ENCODE measurements at places on chromosomes 4 and X.
A peak's percentile ranks its signal among the peaks of the same experiment; 100 is the strongest.

DNA sequence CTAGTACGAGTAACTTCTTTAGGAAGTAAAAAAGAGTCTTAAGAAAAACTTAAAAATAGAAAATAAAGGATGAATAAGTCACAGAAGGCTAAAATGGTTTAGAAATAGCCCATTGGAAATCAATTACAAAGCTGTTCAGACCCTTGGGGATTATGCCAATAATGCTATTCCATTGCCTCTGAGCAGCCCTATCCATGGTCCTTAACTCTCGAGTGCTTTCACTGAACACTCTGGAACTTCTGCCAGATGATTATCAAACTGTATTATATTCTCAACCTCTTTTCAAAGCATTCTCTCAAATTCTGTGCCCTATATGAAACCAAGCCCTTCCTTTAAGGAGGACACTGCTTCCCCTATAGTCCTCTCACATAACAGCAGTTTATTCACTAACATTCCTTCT, 17.0 kb downstream of the SLC9B1 start:
- no peak for DNase-seq

DNA sequence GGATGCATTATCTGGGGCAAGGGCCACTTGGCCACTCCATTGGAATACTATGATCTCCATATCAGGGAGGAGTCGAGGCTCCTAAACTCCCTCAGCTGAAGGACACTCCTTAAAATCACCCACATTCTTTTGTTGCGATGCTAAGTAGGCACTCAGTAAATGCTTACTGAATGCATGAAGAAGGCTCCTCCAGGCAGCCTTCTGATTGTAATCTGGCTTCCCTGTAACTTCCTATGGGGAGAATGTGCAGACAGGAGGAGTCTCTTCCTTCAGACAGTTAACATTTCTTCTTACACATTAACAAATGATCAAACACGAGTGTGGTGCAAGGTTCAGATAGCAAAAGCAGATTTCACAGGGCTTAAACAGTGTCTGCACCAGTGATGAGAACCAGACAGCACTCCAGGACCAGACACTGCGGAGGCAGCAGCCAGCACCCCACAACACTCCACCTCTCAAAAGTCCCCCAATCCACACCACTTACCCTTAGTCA, 21.4 kb upstream of the USO1 start:
- no peak for DNase-seq

DNA sequence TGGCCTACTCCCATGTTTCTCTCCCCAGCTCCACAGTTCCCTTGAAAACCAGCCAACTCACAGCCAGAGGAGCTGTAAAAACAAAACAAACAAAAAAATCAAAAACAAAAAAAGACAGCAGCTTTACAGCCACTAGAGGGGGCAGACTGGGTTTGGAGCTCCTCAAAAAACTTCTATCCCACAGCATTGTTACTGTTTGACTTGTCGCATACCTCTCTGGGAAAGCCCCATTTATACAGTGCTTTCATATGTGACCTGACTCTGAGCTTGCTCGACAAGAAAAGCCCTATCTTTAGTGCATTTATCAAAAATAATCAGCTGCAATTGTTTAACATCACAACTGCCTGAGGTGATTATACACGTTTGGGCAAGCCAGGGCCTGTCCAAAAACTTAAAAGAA, 21.6 kb downstream of the TSPAN6 start:
- DNase-seq = peak; percentile 3

DNA sequence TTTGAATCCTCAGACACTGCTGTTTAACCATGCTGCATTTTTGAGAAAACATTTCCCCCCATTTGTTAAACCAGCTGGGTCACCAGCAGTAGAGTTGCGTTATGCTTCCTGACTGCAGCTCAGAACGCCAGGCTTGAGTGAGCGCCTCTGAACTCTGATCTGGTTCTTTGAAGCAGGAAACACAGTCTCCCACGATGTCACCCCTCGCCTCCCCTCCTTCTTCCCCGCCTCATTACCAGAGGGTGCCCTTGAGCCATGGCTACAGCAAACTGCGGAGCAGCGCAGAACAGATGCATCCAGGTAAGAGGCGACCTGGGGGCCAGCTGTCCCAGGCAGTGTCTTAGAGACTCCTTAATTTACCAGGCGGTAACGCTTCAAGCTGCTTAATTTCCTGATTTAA, 78.4 kb downstream of the REPS2 start:
- DNase-seq = no peak

DNA sequence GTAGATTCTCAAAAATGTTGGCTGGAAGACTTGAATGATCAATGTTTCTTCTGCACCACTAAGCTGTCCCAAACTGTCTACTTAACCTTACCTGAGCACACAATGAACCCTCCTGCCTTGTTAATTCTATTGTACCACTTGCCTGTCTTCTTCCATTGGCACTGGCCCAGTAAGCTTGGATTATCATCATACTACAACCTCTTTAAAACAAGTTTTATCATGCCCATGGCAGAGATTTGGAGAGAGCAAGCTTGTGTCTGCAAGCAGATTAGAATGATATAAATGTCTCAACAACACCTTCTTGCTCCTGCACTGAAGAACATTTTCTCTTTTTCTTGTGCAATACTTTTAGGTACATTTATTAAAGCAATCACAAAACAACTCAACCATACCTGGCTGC, 74.0 kb upstream of the VMA21 start:
- DNase-seq = no peak

DNA sequence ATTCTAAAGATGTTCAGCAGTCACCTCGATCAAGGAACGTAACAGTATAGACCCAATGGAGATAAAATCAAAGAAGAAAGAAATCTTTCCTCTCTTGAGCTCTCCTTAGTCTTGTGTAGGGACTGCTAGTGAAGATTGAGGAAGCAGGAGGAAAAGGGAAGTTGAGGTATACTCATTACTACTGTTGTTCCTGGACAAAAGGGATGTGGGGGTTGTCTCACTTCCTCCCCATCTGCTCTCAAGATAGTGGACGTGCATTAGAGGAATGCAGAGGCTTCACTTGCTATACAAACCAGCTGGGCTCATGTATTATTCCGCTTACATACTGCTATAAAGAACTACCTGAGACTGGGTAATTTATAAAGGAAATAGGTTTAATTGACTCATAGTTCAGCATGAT, 208.9 kb upstream of the ARHGEF9 start:
- DNase-seq = no peak

GRCh38 chr4:67499799-67500198, 45.5 kb downstream of the CENPC start:
- DNase-seq = no peak

DNA sequence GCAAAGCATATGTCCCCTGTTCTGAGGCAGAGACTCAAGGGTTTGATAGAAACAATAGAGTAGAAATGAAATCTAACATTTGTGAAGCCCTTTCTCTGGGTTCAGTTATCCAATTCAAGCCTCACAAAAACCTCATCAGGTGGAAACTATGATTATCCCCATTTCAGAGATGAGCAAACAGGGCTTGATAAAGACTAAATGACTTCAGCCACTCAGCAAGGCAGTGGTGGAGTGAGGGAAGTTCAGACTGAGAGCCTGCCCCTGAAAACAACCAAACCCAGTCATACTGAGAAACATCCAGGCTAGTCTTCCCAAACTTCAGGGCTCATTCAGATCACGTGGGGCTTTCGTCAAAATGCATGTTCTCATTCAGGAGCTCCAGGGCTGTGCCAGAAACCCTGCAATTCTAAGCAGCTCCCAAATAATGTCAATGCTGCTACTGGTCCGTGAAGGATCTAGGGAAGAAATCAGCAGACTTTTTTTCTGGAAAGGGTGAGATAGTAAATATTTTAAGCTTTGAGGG, 109.6 kb upstream of the KIT start:
- DNase-seq = no peak

DNA sequence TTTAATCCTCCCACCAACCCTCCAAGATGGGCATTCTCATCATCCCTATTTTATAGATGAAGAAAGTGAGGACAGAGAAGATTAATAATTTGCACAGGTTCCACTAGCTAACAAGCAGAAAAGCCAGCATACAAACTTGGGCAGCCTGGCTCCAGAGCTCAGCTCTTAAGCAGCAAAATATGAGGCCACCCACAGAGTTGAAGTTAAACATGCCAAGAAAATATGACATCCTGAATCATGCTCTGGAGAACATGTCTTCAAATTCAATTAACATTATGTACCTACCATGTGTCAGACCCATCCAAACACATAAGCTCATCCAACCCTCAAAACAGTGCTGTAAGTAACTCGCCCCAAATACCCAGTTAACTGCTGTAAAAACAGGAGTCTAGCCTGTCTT, 33.9 kb downstream of the USP46 start:
- DNase-seq = no peak

- peak; percentile 58 for DNase-seq
Measured at GRCh38 chrX:39772057-39772832, 325.5 kb downstream of the BCOR start.

DNA sequence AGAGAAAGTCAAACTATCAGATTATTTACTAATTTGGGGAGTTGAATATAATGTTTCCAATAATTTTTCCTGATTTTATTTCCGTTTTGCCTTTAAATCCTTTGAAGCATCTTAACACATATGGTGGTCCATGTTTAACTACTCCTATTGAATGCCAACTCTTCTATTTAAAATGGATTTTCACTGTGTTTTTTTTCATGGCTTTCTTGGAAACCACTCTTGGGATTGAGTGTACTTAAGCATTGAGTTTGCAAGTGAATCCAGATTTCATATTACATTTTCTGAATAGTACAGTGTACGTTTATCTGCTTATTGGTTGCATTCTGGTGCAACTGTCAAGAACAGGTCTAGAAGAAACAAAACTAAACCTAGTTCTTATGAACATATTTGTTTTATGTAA, 45.6 kb downstream of the RAPGEF2 start:
- DNase-seq = no peak

DNA sequence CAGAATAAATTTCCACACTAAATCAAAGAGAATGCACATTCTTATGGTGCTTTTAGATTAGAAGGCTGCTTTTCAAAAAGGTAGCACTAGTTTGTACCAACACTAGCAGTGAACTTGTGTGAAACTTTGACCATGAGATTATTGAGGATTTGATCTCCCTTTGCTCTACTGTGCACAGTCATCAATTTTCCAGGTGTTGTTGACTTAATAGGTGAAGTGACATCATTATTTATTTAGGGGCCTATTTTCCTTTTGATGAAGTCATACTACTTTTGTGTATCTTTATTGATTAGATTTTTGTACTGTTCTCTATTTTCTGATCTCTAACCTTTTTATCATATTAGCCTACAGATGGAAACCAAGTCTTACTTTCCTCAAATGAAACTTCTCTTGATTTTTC, 507.9 kb upstream of the LCORL start:
- DNase-seq = no peak
